NCI-H1930 (cell line): ENCODE measurements at places on chromosomes 3 and 15.

GRCh38 chr15:39285071-39285470 lies 295.8 kb upstream of the THBS1 start:
- DNase-seq, result no peak

DNA sequence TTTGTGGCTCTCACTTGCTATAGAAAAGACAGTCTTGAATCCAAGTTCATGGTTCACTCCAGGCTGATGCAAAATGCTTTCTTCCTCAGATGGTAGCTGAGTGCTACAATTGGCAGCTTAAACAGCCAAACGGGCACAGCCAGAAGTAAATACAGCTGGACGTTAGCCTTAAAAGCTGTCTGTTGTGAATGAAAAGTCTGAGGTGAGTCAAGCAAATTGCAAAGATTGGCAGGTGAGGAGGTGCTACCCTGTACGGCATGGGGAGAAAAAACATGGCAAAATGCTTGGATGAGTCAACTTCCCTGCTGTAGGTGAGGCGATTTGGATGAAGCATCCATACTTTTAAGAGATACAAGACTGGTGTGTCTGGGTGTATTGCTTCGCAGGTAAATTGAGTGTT lies 40.5 kb downstream of the IL5RA start:
- DNase-seq, result no peak

DNA sequence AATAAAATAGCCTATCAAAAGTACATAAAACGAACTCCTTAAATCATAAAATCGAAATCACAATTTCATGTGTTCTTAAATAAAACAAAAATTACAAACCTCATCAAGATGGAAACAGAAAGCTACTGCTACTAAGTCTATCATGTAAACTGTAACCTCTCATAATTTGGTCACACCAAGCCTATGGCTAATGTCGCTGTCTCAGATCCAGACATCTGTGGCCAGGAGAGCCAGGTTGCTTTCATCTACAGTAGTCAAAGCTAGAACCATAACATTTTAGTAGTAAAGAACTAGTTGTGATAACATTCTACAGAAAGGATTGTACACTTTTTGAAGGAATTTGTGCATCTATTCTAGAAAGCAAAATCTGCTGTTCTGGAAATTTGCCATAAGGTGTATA lies 197.4 kb upstream of the MBNL1 start:
- DNase-seq, result no peak

GRCh38 chr3:123831420-123831819 lies 52.7 kb downstream of the MYLK start:
- DNase-seq, result no peak

DNA sequence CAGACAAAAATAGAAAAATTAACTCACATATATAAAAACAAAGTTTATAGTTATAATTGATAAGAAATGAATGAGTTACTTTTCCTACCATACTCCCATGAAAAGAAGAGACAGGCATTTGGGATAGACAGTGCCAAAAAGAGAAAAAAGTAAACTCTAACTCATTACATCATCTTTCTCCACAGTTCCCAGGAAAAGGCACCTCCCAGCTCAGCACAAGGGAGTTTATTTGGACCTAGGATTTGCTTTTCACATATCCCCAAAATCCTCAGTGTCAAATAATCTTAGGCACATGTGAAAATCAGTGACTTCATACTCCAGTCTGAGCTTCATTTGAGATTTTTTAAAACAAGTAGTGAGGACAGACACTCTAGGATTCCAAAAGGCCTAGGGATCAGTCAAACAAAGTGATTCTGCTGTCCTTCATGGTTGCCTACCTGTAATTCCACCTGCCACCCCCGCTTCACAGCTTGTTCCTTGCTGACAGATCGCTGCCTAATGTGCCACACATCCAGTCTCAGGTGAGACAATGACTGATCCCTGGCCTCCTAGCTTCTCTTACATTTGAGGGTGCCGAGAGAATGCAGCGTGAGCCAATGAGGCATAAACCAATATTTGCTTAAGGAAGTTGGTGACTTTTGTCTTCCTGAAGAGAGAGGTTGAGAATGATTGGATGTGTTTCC lies 573.7 kb downstream of the TBL1XR1 start:
- DNase-seq, result no peak

DNA sequence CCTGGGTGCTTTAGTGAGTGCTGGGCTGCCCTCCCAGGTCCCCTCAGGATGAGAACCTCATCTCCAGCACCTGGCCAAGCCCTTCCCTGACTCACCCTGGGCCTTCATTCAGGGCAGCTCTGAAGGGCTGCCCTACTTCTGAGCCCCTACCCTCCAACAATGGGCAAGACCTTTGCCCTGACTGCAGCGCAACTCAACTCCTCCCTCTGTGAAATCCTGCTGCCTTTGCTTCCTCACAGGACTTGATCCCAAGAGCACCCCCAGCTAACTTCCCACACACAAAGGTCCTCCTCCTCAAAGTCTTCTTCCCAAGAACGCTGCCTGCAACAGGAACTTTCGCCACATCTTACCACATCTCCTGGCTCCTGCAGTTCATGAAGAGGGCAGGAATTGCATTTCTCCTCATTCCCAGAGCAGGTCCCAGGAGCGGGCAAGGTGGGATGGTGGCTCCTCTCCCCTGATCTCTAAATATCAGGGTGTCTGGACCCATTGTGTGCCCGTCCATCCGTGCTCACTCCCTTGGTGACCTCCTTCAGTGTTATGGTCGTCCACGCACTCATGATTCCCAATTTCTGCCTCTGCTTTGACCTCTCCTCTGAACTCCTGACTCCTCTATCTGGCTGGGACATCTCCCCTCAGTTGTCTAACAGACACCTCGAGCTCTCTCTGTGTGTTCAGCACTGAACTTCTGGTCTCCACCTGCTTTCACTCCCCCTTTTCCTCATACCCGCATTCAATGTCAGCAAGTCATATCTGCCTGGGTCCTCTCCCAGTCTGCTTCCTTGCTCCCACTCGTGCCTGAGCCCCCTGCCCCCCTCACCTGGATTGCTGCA lies 4.5 kb upstream of the SSUH2 start:
- no peak for DNase-seq

DNA sequence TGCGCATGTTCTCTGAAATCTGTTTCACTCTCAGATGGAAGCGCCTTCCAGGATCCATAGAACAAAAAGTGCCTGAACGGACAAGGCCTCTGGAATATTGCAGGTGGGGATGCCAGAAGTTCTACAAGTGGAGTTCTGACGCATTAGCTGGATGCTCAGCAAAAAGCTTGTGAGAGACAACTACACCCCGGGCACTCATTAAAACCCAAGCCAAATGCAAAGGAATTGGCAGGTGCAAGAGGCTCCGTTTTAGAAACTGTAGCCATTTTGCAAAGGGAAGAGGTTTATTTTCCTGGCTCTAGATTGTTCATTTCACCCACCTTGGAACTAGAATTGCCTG lies 35.2 kb upstream of the SLC24A5 start:
- DNase-seq, result no peak
